Activated T-cell treated with anti-CD3 and anti-CD28 coated beads, Interleukin-2, amount 50 U/mL, for 48 hours (primary cell): ENCODE measurements at places on chromosomes 1 and 21.
A peak's percentile ranks its signal among the peaks of the same experiment; 100 is the strongest.

- DNase-seq: peak; percentile 91
These were observed at the start of gene SLX9 for GRCh38 chr21:44939532-44940115. SLX9 (plus strand) TSS chr21:44940029; CDS start chr21:44940058, 29 bp downstream.

GRCh38 chr1:16289959-16290358 lies 53.0 kb upstream of the CPLANE2 start:
- DNase-seq: no peak

GRCh38 chr1:7561331-7561921 lies 209.7 kb upstream of the VAMP3 start:
- peak; percentile 38 for DNase-seq

DNA sequence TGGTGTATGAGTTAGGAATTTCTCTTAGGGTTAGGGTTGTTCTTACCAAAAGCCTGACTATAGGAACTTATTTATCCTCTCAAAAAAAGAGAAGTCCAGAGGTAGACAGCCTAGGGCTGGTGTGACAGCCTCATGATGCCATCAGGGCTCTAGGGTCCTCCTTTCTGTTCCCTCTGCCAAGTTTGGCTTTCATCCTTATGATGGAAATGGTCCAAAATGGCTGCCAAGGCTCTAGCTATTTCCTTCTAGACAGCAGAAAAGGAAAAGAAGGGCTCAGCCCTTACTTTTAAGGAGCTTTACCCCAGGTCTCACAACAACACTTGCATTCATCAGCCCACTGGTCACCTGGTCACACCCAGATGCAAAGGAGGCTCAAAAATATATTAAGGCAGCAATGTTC lies 44.5 kb downstream of the IL12RB2 start:
- no peak for DNase-seq

- no peak for DNase-seq
These were observed 31.9 kb upstream of the ECE1 start for GRCh38 chr1:21321963-21322680.

- no peak for DNase-seq
These were observed 105.2 kb downstream of the TLR5 start for GRCh38 chr1:223037845-223038244.

DNA sequence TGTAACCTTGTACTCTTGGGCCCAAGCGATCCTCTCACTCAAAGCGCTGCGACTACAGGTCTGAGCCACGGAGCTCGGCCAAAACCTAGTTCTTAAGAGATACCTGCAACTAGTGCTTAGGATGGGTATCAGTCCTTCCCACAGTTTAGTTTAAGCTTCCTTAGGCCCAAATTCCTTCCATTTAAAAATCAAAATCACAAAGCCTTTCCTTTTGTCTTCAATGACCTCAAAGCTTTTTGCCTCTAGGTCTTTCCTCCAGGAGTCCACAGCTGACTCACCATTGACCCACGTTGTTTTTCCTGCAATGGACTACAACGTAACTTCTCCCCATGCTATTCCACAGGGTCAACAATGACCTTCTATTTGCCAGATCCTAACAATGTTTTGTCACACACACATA lies 64.0 kb downstream of the APP start:
- no peak for DNase-seq

DNA sequence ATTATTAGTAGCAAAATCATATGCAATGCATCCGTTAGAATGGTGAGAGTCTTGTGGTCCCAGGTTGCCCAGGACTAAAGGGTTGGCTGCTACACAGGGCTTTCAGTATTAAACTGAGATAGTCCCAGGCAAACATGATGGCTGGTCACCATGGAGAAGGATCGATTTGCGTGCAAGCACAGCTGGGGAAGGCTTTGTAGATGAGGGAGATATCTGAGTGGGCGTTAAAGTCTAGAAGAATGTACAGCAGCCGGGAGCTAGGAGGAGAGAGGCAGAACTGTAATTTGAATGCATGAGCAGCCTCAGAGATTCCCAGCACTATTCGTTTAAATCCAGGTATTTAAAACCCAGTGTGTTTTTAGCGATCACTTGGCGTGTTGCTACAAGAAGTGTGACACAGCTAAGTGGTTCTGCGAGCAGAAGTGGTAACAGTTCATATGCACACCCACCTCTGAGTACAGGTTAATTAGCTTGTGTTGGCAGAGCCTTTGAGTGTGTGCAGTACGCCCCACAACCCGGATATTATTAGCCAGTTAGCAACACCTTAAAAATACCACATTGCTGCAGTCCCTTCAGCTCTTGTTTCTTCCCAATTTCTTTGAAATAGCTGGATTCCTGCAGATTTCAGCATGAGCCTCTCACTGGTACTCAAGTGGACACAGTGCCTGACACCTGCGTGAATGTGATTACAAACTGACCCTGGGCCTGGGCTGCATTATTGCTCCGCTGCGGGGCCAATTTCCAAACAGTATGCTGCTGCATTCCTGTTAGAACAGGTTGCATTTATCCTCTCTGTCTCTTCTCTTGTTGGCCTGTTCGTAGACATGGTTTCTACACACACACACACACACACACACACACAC lies 67.2 kb upstream of the SCAF4 start:
- DNase-seq: no peak

GRCh38 chr1:3660704-3661103 lies 8.4 kb downstream of the TP73 start:
- DNase-seq: no peak

- DNase-seq: no peak
These were observed 68.5 kb downstream of the RUNX1 start for GRCh38 chr21:34980423-34981115.

DNA sequence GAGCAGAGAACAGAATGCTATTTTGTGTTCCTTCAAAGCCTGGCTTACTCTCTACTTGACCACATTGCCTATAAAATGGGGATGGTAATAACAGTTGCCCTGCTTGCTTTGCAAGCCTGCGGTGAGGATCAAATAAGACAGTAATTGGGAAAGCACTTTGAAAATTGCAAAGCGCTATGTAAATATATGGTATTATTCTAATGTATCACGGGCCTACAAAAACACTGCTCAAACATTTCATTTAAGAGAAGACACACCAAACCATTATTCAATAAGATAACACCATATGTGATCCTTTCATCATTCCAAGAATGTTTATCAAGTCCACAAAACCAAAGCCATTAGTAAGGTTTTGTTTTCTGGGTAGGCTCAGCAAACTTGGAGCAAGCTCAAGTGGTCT lies 208.4 kb downstream of the ROR1 start:
- DNase-seq: no peak

- DNase-seq: no peak
These were observed 19.5 kb downstream of the MCM3AP start for GRCh38 chr21:46265736-46266525.

DNA sequence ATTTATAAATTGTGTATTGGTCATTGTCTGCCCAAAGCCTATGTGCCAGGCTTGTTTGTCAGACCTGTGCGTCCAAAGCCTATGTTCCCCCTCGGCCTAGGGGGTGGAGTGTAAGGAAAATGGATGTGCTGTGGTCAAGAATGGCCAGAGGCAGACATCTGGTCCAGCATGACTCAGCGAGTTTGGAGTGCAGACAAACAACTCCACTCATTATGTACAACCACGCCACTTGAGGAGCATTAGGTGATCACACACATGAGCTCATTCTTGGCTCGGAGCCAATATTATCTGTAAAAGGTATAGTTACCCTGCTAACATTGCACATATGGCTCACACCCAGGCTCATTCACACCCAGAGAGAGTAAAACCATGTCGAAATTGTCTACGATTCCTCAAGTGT lies 1047.6 kb upstream of the ADGRL4 start:
- DNase-seq: no peak

GRCh38 chr1:29838738-29839320 lies 602.5 kb downstream of the PTPRU start:
- no peak for DNase-seq

- DNase-seq: no peak
These were observed 9.6 kb downstream of the P3H1 start for GRCh38 chr1:42756956-42757891.

DNA sequence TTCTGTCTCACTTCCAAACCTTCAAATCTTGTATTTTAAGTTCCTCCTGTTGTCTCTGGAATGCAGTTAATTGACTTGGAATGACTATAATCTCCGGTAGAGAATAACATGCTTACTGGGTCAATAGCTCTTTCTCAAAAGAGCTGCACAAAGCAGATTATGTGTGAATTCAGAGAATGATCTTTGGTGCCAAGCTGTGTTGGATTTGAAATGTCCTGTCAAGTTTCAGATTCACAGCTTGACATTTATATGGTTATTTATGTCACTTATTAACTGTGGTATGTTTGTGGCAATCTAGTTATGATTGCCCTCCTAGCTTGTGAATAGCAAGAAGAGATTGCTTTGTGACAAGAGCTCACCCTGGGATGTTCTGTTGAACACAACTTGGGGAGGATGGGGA lies 128.3 kb upstream of the KCNE2 start:
- no peak for DNase-seq

GRCh38 chr1:108722292-108722691 lies 9.6 kb downstream of the FNDC7 start:
- DNase-seq: no peak

DNA sequence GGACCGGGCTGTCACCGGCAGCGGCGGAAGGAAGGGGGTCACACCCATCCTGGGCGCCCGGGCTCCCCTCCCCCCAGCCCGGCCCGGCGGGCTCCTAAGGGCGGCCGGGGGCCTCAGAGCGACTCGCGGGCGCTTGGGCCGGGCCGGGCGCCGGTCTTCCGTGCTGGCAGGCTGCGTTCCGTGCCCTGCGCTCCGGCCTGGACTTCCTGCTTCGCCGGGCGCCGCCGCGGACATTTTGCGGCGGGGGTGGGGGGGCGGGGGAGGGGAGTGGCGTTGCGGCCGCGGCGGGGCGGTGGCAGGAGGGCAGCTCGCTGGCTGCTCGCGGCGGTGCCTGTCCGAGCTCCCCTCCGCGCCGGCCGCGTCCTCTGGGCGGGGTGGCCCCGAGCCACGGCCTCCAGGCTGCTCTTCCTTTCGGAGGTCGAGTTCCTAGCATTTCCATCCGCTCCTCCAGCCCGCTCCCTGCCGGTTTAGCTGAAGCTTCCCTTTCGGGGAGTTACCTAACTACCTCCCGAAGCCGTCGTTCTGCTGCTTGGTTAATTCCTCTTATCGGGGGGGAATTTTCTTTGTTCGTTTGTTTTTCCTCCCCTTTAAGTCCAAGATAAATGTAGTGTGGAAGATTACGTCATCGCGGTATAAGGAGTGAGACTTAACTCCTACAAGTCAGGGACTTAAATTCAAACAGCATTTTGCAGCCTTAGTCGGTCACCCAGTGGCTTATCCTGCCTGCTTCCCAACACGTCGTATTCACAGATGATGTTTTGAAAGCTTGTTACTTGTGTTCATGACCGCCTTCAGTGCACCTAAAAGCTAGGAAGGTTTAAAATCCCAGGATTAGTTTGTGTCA lies 730 bp downstream of the CDC42 start:
- peak; percentile 69 for DNase-seq

GRCh38 chr1:12584900-12585525 lies 33.0 kb downstream of the DHRS3 start:
- DNase-seq: no peak

DNA sequence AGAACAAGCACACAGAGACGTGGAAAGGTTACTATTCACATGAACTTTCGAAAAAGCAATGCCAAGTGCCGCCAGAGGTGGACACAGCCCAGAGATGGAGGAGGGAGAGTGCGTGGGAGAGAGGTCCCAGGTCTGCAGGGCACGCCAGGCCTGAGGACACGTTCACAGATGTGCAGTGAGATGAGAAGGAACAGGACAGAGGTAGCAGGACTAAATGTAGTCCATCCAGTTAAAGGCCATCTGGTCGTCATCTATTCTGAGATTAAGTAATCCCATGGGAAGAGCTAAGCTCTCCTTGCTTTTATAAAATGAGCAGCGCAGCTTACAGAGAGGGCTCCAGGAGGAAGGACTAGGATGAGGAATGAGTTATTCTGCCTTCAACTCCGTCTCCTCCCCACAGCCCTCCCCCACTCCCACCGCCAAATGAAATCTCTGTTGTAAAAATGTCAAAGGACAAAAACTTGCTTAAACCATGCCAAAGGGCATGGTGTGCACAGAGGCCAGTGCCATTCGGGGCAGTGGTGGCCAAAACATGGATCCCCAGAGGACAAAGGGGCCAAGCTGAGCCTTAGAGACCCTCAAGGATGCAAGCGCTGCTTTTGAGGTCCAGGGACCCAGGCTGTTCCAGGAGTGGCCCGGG lies 85.4 kb upstream of the SLC25A33 start:
- DNase-seq: no peak

- DNase-seq: no peak
These were observed 11.8 kb downstream of the S100A7A start for GRCh38 chr1:153428073-153428638.

DNA sequence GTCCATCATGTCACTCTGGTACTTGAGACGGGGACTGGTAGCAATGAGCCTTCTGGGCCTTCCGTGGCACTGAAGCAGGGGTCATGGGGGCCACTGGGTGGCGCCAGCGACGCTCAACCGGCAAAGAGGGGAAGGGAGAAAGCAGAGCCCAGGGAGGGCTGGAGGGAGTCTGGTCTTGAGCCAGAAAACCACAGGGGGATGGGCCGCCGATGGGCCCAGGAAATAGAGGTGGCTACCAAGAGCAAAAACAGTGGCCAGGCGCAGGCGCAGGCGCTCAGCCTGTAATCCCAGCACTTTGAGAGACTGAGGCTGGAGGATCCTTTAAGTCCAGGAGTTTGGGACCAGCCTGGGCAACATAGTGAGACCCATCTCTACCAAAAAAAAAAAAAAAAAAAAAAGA lies 21.8 kb downstream of the EXOC8 start:
- peak; percentile 67 for DNase-seq

DNA sequence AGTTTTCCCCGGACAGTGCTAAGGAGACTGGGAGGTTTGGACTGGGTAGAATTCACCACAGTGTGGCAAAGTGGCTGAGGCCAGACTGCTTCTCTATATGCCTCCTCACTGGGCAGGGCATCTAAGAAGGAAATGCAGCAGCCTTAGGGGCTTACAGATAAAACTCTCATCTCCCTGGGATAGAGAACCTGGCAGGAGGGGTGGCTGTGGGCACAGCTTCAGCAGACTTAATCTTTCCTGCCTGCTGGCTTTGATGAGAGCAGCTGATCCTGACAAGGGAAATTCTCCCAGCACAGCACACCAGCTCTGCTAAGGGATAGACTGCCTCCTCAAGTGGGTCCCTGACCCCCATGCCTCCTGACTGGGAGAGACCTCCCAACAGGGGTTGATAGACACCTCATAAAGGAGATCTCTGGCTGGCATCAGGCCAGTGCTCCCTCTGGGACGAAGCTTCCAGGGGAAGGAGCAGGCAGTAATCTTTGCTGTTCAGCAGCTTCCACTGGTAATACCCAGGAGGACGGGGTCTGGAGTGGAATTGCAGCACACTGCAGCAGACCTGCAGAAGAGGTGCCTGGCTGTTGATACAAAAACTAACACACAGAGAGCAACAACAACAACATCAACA lies 25.2 kb downstream of the KIFAP3 start:
- DNase-seq: no peak

- DNase-seq: no peak
These were observed 413.9 kb downstream of the ADGRL2 start for GRCh38 chr1:82214606-82215005.
